ENCODE measurements at places on chromosomes 5 and 9.

DNA sequence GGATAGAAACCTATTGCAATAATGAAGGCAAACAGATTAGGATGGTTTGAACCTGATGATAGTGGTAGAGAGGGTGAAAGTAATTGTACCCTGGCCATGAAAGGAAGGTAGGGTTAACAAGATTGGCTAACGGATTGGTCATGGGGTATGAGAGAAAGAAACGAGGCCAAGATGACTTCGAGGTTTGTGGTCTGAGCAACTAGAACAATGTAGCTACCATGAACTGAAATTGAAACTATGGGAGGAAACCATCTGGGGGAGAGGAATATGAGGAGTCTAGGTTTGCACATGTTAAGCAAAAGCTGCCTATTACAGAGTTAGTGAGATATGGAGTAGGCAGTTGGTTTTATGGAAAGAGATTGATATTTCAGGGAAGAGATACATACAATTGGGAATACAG lies 406.0 kb downstream of the PRELID2 start:
- no peak for DNase-seq

DNA sequence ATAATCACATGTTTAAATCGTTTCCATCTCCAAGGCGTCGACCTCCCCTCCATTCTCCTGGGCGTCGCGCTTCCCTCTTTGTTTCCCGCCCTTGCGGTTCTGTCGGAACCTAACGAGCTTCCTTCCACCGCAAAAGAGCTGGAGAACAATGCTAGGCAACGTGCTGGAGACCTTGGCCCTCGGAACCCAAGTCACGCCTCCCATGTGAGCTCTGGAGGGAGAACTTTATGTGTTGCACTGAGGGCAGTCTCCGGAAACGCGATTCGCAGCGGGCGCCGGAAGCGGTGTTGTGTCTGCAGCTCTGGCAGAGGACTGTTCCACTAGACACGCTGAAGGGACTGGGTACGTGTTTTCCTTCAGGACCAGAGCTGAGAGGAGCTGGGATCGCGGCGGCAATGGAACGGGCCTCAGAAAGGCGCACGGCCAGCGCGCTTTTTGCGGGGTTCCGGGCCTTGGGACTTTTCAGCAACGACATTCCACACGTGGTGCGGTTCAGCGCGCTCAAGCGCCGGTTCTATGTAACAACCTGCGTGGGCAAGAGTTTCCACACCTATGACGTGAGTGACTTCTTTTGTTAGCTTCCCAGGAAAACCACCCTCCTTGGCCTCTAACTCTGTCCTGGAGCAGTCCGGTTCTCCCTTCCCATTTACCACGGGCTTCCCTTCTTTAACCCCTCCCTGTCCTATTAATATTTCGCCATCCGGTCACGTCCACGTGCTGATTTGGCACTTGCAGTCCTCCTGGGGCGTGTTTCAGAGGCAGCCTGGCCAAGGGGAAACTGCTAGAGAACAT lies at the start of gene WDR36:
Gene WDR36 (plus strand): TSS at position 287 of the 792 bp plus-strand sequence. CDS start 109 bp downstream, at position 396.
- peak; percentile 93 for DNase-seq

- no peak for DNase-seq
These were observed 343.7 kb upstream of the KLF4 start for GRCh38 chr9:107833295-107833694.

DNA sequence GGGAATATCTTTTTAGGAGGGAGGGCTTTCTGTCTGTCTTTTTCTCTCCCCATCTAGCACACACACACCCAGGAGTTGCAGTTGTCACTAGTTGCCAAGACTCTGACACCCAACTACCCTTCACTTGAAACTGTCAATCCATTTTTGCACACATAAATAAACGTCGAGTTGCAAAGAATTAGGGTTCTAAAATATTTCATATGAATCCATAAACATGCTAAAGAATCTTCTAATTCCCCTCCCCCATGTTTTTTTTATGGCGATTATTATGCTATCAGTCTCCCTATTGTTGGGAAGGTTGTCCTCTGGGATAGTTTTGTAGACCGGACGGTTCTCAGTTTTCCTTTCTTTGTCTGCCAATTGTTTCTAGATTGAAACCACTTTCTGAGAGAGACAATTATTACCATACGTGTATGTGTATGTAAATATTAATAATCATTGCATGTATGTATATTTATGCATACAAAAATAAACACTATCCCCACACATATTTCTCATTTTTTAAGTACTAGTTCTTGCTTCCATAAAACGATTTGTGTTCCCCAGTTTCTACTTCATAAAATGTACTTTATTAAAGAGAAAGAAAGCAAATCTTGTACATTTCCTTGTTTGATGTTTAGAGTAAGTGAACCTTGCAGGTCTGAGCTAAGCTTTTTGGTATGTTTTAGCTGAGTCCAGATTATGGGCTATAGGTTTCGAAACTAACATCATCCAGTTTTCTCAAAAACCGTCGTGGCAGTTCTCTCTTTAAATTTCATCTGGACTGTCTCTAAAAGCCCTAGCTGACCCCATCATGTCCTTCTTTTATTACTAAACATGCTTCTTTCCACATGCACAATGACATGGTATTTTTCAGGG lies 165.0 kb upstream of the MPDZ start:
- DNase-seq: peak; percentile 79

DNA sequence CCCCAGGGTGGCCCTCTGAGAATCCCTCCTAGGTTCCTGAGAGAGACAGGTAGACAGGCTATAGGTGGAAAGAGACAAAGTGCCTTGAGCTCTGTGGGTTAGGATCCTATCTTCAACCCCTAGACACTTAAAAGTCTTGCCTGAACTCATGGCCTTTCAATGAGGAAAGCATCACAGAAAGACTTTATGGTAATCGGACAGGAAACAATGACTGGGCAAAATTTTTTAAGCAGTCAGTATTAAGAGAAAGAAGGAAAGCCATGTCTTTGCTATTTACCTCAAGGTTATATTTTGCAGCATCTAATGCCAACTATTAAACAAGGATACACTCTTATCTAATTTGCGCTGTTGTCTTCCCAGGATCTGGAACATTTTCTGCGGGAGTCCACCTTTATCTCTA lies 93.2 kb downstream of the PCSK1 start:
- DNase-seq: no peak

GRCh38 chr5:150615141-150615699 lies 25.2 kb upstream of the SYNPO start:
- DNase-seq: no peak

- no peak for DNase-seq
These were observed 112.4 kb downstream of the MEF2C start for GRCh38 chr5:88770276-88771257.

DNA sequence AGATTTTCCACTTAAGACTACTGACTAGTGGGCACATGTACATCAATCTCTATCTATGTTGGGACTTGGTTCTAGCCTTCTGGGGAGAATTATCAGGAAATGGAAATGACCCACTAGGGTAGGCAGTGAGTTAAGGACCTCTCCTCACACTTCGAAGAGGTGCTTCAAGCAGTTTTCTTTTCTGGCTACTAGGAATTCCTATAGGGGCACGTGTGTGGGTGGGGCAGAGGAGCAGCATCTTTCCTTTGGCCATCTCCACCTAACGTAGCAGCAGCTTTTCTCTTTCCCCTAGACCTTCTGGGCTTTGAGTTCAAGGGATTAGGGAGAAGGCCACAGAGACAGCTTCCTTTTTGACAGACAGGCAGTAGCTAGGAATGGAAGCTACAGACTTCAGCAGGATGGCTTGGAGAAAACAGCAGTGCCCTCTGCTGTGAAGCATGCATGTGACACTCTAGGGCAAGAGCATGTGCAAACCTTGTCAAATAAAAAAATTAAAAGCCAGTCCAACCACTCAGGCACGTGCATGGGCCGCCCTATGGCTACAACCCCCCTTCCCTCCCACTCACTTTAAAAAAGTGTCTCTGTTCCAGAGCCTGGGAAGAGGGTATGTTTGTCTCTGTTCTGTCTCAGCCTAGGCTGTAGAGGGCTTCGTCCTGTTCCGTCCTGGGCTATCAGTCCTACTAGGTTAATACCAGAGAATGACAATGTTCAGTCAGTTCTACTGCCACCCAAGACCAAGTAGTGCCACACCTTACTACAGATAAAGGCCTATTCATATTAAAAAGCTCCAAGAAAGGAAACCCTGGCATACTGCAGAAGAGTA lies 8.7 kb upstream of the GFRA3 start:
- DNase-seq: peak; percentile 10

DNA sequence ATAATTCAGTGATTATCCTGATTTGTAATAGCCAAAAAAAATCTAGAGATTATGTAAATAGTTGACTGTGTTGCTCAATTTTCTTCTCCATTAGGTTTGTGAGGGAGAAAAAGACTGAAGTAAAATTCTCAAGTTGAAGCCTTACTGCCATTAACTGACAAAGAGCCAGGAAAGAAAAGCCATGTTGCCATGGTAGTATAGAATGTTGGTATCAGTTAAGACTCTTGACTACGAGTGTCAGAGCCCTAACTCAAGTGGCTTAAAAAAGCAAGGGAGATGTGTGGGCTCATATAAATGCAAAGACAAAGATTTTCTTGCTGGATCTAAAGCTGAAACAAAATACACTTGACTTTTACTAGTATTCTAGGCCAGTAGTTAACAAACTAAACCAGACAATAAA lies 571.7 kb downstream of the KCTD16 start:
- DNase-seq: no peak

DNA sequence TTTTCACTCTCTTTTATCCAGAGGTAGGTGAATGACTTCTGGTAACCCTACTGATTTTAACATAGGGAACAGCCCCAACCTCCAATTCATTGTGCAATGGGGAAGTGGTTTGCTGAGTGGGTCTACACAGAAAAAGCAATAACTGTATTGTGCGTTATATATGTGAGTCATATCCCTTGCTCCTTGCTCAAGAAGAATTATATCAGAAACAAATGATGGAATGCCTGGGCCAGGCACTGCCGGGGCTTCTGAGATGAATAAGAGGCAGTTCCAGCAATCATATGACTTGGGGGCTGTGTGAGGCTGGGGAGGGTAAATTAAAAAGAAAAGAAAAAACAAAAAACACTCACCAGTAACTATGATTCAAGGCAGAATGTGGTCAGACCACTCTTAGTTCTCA lies 79.2 kb upstream of the ABCA1 start:
- DNase-seq: no peak

DNA sequence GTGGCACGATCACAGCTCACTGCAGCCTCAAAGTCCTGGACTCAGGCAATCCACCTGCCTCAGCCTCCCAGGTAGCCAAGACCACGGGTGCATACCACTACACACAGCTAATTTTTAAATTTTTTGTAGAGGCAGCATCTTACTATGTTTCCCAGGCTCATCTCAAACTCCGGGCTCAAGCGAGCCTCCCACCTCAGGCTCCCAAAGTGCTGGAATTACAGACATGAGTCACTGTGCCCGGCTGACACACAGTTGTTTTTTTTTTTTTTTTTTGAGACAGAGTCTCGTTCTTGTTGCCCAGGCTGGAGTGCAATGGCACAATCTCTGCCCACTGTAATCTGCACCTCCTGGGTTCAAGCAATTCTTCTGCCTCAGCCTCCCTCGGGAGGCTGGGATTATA lies 70.1 kb upstream of the CNOT6 start:
- no peak for DNase-seq

DNA sequence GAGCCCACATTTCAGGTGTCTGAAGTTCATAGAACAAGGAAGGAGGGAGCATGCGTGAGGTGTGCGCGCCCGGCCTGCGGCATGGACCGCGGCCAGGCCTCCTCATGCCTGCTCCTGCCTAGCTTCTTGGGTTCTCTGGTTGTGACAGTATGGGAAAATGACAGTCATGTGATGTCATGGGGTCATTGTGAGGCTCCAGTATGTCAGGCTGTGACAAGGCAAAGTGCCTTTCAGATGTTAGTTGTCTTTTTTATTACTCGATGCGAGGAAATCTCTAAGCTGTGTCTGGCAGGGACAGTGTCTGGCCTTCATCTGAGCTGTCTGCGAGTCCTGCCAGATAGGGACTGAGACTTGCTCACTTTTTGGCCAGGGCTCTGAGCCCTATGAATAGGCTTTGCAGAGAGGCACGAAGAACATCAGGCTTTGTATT lies 13.3 kb downstream of the UCK1 start:
- no peak for DNase-seq

DNA sequence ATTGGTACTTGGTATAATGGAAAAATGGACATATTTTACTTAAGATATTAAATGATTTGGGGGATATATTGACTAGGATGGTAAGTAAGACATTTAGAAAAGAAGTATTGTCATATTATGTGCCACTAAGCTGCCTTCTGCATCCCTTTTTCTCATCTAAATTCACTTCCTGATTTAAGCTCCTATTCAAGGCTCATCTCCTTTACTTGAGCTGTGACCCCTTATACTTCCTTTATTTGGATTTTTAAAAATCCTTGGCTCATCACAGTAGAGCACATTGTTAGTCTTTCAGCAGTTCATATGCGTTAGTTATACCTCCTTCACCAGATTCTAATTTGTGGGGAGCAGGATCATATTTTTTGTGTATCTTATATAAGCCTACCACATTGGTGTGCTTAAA lies 6.6 kb downstream of the COMMD10 start:
- no peak for DNase-seq
